Cardiac muscle cell (in vitro differentiated cells and primary cell): ENCODE measurements at places on chromosomes 13 and 19.
A peak's percentile ranks its signal among the peaks of the same experiment; 100 is the strongest.

DNA sequence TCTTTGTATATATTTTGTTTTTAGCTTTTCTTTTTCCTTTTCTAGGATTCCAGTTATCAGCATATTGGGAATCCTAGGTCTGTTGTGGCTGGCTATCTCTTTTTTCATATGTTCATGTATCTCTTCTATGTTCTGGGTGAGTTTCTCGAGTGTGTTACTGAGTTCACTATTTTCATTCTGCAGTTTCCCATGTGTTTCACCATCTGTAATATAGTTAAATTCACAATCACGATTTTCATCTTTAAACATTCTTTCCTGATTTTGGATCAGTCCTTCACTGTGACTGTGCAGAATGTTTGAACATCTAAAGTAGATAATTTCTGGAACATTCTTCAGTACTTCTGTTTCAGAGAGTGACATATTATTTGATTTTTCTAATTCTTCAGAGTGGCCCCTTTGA, 862.1 kb downstream of the OLFM4 start:
- no peak for DNase-seq

DNA sequence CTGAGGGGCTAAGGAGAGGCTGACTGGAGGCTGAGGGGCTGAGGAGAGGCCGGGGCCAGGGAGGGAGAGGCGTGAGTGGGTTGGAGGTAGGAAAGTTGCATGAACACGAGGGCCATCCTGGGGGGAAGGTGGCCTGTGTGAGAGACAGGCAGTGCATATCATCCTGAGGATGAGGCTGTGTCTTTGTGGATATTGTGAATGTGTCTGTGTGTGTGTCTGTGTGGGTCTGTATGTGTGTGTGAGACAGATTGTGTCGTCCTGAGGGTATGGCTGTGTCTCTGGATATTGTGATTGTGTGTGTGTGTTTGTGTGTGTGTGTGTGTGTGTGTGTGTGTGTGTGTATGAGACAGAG, 422 bp downstream of the ZNF71 start:
- DNase-seq = no peak

DNA sequence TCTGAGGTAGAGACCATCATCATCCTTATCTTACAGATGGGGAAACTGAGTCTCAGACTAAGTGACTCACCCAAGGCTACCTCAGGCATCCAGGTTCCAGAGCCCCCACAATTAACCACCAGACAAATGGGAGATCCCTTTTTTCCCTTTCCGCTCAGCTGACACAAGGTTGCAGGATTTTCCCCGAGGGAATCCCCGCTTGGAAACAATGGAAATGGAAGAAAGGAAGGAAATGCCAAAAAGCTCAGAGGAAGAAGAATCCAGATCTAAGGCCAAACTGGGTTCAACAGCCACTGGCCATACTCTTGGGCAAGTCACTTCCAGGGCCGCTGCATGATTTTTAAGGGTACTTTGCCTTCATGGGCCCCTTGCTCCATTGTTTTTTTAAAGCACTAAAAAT, 1.6 kb downstream of the ZNF71 start:
- DNase-seq = no peak

GRCh38 chr13:98521461-98522247, 55.3 kb downstream of the STK24 start:
- DNase-seq = peak; percentile 29

DNA sequence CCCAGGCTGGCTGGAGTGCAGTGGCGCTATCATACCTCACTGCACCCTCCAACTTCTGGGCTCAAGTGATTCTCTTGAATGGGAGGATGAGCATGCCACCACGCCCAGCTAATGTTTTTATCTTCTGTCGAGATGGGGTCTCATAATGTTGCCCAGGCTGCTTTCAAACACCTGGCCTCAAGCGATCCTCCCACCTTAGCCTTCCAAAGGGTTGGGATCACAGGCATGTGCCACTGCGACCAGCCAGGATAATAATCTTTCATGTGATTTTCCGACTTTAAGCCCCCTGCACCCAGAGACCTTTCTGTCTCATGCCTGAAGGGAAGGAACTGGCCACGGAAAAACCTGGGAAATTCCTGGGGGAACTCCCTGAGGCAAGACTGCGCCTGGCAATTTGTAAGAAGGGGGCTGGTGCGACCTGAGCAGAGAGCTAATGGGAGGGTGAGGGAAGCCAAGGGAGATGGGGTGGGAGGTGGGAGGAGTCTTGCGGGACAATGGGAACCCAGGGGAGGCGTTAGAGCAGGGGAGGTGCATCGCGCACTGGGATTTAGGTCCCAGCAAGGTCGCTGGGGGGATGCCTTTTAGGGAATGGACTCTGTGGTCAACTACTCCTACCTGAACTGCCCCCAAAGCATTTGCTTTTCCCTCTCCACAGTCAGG, 1.2 kb upstream of the CCDC124 start:
- DNase-seq = peak; percentile 38

GRCh38 chr19:10478476-10478875, 24.7 kb downstream of the KEAP1 start:
- DNase-seq = no peak

DNA sequence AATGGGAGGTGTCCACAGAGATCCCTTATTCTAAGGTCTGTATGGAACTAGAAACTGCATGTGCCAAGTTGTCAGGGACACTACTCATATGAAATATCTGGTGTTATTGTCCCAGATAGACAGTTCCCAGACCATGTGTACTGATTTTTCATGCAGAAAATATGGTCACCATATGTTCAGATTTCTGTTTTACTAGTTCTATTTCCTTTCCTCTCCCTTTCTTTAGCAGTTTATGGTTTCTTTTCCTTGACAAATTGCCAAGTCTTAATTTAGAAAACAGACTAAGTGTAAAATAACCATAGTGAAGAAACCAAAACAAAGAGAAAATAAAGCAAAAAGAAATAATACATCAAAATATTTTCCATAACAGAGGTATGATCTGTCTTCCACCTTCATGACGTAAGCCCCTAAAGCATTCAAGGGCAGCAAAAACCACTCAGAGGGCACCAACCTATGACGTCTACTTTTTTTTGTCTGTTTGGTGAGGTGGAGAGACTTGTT, 248.5 kb downstream of the KCTD12 start:
- no peak for DNase-seq

DNA sequence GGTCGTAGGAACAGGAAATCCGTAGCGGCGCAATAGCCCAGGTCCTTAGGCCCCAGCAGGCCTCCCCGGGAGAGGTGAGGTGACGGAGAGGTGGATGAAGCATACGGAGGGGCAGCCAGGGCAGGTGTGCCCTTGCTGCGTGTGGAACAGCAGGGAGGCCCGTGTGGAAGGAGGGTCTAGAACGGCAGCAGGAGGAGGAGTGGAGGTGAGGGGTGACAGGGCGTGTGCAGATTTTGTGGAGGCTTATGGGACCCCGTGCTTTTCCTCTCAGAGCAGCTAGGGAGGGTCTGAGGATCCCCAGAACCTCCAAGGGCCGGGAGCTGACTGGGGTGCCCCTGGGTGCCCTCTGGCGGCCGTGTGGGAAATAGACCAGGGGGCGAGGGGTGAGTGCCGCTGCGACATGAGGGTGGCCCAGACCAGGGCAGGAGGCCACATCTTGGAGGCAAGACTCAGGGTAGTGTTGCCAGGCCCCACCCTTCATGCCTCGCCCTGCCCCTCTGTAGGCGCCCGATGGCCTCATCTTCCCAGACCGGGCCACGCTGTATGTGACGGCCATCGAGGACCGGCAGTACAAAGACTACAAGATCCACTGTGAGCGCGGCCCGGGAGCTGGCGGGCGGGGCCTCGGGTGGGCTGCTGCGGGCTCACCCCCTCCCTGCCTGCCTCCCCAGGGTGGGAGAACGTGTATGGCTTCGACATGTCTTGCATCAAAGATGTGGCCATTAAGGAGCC, 5.0 kb upstream of the ADM5 start:
- DNase-seq = peak; percentile 34

- DNase-seq = peak; percentile 26
Observed at GRCh38 chr13:47853236-47853635, 147.8 kb downstream of the SUCLA2 start.

DNA sequence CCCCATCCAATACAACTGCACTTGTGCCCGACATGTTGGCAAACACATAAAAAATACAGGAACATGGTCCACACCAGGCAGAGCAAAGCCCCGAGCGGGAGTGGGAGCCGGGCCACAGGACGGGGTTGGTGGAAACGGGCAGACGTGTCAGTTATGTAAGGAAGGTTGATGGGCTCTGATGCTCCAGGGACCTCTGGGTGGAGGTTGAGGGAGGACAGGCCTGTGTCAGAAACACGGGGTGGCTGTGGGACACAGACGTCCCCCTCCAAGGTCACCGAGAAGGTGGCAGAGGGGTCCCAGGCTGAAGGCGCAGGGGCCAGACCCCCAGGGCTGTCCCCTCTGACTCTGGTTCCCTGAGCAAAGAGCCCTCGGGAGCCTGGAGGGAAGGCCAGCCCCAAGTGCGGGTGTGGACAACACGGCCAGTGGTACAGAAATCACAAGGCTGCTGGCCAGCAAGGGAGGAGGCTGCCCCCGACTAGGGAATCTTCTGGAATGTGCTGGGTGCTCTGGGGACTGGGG, 31.4 kb upstream of the C13orf46 start:
- DNase-seq = no peak

DNA sequence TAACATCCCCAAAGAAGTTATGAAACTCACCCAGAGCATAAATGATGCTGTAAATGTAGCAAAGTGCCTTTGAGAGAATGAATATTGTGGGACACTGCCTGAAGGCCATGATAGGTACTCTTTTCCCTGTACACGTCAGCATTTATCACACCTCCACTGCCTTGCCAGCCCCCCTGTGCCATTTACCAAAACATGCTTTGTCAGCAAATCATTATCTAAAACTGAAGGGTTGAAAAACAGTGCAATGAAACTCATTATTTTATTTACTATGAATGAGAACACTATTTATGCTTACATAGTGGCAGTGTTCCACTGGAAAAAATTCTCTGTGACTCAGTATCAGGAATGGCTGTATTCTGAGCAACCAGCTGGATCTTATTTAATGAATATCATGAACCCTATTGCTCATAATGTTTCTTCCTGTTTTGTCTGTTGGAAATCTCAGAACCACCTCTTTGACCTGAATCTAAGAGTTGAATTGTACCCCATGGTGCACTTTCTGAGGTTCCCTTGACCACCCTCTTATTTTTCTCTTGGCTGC, 564.1 kb downstream of the DCT start:
- DNase-seq = no peak

DNA sequence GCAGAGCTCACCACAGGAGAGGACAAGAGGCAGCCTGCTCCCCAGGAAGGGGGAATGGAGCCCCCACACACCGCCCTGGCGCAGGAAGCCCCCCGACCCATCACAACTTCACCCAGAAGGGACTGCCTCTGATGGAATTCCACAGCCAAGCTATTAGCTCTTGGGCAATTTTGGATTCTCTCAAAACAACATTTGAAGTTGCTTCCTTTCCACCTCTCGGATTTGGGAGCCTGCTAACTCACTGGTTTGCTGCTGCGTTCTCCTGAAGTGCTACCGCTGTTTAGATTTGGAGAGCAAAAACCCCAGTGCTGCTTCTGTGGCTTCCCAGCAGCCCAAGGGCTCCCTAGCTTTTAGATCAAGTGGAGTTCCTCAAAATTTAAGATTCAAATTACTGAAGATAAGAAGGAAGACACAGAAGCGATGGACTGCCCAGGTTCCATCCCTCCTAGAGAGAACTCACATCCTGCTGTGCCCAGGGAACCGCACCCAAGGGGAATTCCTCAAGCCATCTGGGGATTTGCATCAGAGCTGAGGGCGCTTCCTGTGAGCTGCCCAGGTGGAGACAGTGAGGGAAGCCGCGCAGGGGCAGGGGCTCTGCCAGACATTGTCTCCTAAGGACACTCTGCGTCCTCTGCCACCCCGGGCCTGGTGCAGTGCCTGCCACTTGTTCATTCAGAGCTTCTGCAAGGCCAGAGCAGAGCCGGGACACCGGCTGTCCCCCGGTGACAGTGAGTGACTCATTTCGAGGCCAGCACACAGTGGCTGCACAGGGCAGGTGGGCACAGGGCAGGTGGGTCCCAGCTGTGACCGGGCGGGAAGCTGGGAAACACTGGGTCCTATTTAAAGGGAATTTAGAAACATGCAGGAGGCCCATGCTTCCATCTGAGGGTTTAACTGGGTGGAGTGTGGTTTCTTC, 45.5 kb downstream of the COL4A1 start:
- DNase-seq = no peak

DNA sequence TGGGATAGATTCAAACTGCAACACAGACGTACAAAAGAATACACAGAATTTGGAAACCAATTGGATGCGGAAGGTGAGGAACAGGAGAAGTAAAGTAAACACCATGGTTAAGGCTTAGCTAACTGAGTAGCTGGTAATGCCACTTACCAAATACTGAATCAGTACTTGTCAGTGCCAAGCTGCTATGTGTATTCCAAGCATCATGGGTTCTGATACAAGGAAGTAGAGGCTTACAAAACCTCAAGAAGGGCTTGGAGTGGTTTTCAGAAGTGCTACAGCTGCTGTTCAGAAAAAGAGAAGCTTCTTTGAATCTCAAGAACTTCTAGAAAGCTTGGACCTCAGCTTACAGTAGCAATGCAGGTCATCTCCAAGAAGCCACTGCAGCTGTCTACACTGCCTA, 35.9 kb upstream of the DCT start:
- no peak for DNase-seq

DNA sequence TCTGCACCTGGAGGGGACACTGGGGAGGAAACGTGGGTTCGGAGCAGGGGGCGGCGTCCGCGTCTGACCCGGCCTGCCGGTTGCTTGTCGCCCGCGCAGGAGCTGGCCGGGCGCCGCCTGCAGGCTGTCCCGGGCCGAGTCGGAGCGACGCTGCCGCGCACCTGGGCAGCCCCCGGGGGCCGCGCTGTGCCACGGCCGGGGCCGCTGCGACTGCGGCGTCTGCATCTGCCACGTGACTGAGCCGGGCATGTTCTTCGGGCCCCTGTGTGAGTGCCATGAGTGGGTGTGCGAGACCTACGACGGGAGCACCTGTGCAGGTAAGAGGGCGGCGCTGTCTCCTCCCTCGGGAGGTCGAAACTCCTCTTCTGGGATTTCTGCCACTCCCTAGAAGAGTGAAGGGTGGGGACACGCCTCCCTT, 1.3 kb downstream of the ITGBL1 start:
- DNase-seq = peak; percentile 5

GRCh38 chr19:33363476-33363875, 10.0 kb upstream of the CEBPG start:
- DNase-seq = no peak

DNA sequence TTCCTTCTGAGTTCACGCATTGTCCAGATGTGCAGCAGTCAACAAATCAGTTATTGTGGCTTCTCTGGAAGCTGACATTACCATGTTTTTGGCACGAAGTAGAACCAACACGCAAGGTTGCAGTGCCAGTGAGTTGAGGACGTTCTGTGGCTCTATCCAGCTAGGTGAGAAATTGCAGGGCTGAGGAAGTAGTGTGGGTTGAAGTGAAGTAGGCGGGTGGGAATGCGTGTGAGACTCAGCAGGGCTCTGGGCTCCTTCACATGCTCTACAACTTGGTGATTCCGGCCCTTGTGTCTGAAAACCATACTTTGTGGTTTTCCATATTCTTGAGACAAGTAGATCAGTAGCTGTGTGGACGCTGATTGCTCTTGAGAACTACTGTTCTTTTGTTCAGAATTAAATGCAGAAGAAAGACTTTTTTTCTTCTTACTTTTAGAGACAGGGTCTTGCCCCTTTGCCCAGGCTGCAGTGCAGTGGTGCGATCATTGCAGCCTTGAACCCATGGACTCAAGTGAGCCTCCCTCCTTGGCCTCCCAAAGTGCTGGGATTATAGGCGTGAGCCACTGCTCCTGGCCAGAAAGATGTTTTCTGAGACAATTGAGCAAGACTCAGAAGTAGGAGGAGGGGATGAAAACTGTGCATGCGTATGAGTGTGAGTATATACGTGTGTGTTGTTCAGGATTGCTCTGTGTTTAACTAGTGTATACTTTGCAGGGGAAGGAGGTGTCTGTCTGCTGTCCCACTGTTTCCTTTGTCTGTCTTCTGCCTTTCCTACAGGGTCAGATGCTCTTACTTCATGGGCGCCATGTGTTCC, 46.2 kb downstream of the GATAD2A start:
- no peak for DNase-seq
